Fibroblast of skin of abdomen (primary cell): ENCODE measurements at places on chromosomes 6 and 20.
A peak's percentile ranks its signal among the peaks of the same experiment; 100 is the strongest.

- no peak for DNase-seq
These were observed 8.9 kb downstream of the SLC22A3 start for GRCh38 chr6:160357088-160357487.

DNA sequence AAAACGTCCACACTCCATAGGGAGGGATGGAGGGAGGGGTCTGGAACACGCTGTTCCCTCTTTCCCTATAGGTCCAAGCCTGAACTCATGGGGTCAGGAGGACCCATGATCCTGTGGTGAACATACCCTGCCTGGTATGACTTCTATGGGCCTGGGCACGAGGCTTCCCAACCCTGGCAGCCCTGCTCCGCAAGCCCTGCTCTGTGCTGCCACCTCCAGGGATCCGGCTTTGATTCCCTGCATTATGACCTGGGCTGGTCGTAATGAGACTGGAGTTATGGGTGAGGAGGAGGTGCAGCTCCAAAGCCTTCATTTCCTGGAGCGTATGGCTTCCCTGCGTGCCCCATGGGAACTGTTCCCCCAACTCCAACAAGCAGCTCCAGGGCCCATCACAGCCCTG is 54.9 kb downstream of the CDH22 start:
- no peak for DNase-seq

DNA sequence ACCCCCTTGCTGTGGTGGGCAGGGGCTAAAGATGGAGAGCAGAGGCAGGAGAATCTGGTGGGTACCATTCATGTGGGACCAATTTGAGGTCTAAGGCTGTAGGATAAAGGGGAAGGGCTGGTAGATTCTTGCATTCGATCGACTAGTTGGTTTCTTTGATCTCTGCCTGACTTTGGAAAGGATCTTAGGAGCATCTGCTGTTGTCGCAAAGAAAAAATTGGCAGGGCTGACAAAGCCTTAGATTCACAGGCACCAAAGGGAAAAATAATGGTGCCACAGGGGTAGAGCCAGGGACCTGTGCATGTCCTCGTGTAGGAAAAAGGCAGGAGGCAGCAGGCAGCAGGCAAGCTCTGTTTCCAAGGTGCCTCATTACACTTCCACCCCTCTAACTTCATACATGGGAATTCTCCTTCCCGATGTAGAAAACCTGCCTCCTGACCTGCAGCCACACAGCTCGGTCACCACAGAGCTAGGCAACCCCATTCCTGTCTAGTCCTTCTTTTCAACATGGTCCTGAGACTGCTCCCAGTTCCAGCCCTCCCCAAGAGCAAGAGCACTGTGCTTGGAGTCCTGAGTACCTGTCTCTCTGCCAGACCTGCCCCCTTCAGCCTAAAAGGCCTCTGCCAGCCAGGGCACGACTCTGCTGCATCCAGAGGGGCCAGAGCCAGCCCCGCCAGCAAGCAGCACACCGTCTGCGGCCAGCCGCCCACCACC is 71.9 kb downstream of the FGD2 start:
- DNase-seq = no peak

DNA sequence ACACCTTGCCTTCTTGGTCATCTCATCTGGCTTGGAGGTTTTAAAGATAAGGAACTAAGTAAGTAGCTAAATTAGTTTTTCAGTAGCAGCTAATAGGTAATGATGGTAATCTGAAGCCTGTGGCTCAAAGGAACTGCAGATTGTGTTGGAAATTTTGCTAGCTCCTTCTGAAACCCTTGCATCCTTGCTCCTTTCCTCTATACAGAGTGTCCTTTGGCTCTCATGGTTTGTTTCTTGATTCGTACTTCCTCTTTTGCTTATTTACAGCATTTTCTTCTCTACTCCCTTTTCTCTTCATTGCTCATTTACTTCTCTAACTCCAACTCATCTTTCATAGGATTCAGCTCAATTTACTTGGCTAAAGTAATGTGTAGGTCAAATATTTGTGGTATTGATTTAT is 19.0 kb downstream of the LRRC1 start:
- no peak for DNase-seq

DNA sequence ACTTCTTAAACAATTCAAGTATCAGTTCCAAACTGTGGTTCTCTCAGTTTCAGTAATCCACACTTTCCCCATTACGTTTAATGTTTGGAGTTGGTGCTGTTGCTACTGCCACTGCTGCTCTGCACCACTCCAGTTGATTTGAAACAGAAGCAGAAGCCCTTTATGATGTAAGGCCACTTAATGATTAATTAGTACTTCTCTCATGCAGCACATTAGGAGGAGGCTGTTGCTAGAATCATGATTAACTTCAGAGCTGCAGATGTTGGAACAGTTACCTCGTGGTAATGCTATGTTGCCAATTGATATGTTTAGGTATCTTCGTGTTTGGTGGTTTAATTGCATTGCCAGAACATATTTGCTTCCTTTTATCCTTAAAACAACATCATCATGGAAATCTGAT is 986.2 kb upstream of the CITED2 start:
- peak; percentile 45 for DNase-seq

- DNase-seq = no peak
These were observed 157.2 kb downstream of the SOD2 start for GRCh38 chr6:159535656-159536350.

GRCh38 chr6:68654134-68654533 is 19.1 kb downstream of the ADGRB3 start:
- no peak for DNase-seq

DNA sequence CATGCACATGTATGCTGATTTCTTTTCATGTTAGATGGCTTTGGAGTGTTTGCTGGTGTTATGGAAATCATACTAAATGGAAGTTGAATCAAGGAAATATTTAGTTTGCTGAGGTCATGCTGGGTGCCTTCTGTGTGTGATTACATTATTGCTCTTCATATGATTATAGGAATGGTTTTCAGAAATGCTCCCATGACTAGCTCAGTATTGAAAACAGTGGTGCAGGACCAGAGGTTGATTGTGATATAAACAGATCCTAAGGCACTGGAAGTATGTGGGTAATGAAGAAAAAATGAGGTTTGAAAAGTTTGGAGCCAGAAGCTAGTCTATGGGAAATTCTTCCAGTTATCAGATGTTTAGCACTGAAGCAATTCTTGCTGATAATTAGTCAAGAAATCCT is 693.1 kb downstream of the UTRN start:
- DNase-seq = no peak

- no peak for DNase-seq
These were observed 81.4 kb upstream of the TCF21 start for GRCh38 chr6:133807501-133807900.

GRCh38 chr20:19872001-19872400 is 113.9 kb downstream of the RIN2 start:
- DNase-seq = no peak

DNA sequence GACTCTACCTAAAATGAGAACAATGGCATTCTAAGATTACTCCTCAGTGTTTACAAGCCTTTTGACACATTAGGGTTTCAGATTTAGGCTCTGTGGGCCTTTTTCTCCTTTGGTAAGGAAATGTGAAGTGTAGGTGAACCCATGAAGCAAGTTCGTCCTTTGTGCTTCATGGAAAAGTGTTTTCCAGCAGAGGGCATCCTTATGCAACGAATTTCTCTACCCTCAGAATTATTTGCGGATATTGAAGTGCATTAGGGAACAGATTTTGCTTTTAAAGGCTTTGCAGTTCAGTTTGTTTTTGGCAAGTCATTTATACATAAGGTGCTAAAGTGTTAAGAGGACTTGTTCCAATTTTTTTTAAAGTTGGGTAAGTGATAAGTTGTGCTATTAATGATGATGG is 55.7 kb upstream of the FERMT1 start:
- peak; percentile 20 for DNase-seq

GRCh38 chr6:116922853-116923548 is 46.0 kb downstream of the RFX6 start:
- DNase-seq = no peak
